ENCODE measurements at places on chromosomes 1 and 21.

DNA sequence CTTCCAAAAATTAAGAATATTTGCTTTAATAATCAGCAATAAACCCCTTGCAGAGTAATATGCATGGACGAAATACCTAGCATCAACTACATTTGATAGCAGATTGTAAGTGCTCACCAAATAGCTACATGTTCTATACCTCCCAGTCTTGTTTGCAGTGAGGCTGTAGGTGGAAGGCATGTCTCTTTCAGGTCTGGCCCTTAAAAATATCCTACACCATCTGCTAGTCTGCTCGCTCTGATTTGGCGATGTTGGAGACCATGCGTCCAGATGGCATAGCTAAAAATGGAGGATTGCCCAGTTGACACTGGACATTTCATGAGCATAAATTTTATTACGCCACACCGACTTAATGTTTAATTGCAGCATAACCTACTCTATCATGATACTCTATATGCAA lies 47.1 kb downstream of the SSX2IP start:
- DNase-seq: no peak

DNA sequence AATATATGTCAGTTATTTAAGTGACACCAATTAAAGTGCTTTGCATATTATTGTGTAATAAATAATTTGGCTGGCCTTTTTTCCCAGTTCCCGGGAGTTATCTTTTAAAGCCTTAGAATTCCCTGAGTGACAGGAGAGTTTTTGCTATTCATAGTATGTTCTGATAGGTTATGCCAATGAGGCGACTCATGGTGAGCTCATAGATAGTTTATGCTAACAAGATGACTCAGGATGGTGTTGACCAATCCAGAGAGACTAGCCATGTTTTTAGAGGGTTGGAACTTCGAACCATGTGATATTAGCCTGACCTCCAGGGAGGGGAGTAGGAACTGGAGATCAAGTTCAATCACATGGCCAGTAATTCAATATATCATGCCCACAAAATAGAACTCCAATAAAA lies 310.8 kb downstream of the USP25 start:
- DNase-seq: peak; percentile 36

- DNase-seq: no peak
Observed at GRCh38 chr1:36807262-36807661, 227.1 kb downstream of the GRIK3 start.

DNA sequence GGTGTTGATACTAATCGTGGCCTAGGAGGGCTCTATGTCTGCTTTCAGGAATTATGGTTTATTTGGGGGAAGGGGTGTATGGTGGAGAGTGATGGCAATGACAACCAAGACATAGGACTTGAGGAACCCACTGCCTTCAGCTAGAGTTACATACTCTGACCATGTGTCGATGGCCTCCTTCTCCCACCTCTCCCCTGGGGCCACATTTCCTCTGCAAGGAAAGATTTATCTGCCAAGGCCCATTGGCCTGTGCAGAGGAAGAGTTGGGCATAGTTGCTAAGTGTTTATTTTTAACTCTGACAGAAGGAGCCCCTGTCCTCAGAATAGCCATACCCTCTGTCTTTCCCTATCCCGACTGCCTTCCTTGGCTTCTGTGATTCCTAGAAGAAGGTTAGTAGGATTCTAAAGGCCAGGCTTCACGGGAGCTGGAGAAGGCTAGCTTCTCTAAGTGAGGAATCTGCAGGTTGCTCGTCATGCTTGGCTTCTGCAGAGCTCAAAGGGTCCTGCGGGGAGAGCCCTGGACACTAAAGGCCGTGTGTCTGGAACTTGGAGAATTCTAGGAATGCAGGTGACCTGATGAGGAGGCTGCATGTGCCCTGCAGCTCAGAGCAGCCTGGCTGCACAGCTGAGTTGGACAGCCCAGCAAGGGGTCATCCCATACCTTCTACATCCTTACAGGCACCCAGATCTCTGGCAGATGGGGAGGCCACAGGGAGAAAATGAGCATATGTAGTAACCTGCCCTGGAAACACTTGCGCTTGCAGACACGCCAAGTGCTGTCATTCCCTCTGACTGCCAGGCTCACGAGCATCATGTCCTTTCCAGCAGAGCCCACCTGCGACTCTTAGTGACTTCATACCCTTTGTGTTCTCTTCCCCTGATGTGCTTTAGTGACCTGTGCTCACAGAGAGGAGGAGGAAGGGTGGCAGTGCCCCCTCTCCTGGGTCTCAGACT lies 9.7 kb downstream of the MAPKAPK2 start:
- no peak for DNase-seq

- DNase-seq: no peak
Observed at GRCh38 chr1:157124855-157125254, 13.3 kb downstream of the ETV3 start.

DNA sequence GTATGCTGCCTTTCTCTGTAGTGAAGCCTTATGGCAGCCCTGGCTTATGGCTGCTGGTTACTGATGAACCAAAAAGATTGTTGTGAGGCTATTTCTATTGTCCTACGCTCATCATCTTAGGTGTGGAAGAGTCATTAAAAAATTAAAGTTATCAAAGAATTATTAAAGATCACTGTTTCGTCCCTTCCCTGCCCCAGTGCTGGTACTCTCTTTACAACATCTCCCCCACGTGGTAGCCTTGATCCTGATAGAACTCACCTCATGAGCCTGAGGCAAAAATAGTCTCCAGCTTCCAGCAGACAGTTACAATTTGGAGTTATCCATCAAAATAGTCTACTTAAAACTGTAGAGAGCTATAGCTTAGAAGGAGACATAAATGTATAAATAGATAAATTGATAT lies 201.5 kb downstream of the S1PR1 start:
- no peak for DNase-seq

DNA sequence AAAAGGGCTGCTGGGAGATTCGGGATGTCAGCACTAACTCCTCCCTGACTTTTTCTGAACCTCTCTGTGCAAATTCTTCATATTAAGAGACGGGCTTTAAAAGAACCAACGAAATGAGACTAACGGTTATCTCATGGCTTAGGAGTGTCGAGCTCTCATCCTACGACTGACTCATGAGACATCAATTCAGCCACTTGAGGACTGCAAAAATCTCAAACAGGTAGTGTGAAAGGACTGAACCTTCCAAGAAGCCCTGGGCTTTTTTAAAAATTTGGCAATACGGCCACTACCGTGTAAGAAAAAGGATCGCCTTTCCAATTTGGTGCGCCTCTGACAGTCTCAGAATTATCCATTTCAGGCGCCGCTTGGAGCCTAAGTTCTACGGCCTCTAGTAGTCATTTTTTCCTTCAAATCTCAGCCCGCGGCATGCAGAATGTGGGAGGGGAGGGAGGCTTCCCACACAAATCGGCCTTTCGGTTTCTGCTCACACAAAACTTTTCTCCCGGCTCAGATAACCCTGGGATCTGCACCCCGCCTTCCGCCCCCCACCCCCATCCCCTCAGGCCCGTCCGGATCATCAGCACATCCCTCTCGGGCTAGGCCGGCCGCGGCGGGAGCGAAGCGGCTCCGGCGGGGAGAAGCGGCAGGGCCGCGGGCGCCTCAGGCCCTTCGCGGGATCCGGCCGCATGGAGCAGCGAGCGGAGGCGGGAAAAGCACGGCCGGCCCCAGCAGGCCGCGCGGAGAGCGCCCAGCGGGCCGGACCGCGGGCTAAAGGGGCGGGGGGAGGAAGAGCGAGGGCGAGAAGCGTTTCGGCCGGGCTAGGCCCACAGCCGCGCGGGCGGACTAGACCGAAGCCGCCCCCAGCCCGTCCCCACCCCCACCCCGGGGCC lies 618 bp downstream of the HNRNPR start:
- DNase-seq: peak; percentile 83

GRCh38 chr21:40952551-40953323 lies 105.8 kb upstream of the DSCAM start:
- DNase-seq: no peak

GRCh38 chr1:28934676-28935075 lies 20.3 kb downstream of the EPB41 start:
- DNase-seq: no peak

DNA sequence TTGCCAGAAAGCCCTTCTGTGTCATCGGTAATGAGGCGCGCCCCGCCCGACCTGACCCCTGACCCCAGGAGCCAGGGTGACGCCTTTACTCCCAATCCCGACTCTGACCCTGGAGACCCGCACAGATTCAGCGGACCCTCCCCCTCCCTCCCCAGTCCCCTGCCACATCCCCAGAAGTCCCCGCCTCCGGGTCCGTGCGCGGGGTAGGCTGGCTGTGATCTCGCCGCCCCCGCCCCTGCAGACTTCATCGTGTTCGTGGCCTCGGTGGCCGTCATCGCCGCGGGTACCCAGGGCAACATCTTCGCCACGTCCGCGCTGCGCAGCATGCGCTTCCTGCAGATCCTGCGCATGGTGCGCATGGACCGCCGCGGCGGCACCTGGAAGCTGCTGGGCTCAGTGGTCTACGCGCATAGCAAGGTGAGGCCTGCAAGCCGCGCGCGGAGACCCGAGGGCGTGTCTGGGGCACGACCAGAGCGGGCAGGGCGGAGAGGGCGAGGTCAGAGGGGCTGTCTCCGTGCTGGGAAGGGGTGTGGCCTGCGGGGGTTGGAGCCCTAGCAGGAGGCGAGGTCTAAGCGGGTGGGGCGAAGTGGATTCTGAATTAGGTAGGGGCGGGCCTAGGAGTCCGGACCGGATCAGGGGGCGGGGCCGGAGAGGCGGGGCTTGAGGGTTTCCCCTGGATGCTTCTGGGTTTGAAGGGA lies 34.8 kb downstream of the KCNQ4 start:
- no peak for DNase-seq

DNA sequence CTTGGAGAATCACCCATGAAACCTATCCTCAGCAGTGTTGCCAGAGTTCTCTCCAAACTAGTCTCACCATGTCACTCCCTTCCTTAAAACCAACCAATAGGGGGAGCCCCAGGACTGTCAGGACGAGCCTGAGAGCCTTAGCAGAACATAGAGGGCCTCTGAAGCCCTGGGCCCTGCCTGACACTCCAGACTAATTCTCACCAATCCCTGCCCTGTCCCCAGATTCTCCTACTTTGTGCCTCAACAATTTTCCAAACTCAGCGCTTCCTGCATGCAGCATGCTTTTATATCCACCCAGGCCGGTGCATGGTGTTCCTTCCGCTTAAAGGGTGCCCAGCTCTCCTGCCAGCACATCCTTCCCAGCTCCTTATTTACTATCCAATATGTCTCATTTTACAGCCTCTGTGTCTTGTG lies 42.7 kb downstream of the HSD3B1 start:
- peak; percentile 44 for DNase-seq

DNA sequence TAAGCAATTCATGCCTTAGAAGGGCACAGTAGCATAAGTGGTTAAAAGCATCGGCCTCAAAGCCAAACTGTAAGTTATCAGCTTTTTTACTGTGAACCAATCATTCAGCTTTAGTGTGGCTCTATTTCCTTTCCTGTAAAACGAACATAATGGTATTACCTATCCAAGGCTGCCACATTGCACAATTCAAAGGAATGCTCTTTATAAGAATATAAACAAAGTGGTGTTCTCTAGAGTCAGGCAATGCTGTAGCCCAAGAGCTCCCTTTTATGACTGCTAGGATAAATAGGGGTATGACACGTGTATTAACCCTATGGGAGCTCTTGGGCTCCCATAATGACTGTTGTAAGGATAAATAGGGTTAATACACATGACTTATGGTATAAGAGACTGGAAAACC lies 25.4 kb downstream of the INTS7 start:
- no peak for DNase-seq

- DNase-seq: no peak
Observed at GRCh38 chr1:156598731-156599432, 2.4 kb downstream of the GPATCH4 start.

DNA sequence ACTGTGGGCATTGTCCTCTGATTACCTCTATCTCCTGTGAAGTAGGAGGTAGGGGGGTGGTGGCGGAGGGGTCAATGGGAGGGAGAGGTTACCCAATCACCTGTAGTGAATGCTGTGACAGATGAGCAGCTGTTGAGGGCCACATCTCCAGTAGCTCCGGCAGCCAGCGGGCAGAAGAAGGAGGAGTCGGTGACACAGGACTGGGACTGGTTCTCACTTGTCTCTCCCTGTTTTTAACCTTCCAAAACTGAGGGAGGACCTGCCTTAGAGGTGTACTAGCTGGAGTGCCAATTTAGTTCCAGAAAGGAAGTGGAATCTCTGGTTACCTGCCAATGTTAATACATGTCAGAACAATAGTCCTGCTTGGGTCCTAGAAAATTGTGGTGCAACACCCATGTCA lies 56.2 kb upstream of the ENAH start:
- DNase-seq: no peak

DNA sequence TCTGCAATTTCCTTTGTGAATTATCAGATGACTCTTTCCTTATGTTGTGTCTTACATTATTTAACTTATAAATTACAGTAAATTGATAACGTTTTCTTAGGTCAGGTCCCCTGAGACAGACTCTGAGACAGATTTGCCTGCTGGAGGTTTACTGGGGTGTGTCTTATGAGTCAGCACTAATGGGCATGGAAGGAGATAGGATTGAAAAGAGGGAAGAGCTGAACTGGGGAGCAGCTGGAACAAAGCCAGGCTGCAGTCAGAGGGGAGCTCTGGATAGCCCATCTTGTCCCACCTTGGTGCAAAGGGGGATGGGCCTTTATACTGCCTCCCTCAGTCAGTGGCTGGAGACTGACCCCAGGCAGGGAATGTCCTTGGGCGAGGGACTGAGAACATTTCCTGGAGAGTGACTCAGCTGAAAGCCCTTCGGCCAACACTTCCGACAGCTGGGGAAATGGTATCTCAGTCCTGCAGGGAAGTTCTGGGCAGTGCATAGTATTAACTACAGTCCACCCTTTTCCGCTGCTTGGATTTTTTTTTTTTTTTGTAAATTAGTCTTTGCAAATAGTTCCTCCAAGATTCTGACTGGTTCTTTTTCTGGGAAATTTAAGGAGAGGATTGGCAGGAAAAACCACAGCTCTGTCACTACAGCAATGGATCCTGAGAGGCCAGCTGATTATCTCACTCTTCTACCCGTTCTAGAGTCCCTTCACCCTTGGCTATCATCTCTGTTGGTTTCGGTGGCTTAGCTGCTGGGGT lies 39.1 kb upstream of the CDC42BPA start:
- peak; percentile 81 for DNase-seq

DNA sequence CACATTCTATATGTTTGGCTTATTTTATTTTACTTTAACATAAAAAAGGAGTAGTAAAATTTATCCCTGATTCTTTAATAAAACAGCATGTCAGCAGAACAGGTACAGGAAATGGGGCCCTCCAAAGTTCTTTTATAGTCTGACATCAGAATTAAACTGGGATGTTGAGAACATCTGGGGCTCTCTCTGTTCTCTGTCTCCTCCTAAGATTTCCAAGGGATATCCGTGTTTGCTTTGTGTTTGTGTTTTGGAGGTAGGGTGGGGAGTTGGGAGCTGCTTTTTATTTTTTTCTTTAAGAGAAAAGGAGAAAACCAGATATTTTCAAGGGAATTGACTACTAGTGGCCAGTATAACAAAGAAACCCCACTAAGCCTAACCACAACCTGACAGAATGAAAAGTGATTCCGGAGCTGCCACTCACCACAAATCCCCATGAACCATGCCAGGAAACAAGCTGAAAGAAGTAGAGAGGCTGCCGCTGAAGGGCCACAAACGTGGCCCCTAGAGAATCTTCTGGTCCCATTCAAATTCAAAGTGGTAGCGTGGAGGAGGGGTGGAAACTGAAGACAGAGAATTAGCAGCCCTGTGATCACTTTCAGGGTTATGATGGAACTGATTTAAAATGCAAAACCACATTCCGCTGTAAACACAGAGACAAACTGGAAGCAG lies 369.6 kb upstream of the ADGRL2 start:
- DNase-seq: no peak

GRCh38 chr1:12356004-12356890 lies 126.4 kb downstream of the VPS13D start:
- peak; percentile 93 for DNase-seq
